Posterior cingulate gyrus (tissue), 11 donors: ENCODE measurements at places on chromosomes 13 and 19.
A peak's percentile ranks its signal among the peaks of the same experiment; 100 is the strongest.

GRCh38 chr13:99969453-99969918 lies 2.1 kb downstream of the ZIC5 start:
- DNase-seq = no peak

- no peak for DNase-seq
These were observed 902 bp upstream of the CCDC106 start for GRCh38 chr19:55646889-55647731.

DNA sequence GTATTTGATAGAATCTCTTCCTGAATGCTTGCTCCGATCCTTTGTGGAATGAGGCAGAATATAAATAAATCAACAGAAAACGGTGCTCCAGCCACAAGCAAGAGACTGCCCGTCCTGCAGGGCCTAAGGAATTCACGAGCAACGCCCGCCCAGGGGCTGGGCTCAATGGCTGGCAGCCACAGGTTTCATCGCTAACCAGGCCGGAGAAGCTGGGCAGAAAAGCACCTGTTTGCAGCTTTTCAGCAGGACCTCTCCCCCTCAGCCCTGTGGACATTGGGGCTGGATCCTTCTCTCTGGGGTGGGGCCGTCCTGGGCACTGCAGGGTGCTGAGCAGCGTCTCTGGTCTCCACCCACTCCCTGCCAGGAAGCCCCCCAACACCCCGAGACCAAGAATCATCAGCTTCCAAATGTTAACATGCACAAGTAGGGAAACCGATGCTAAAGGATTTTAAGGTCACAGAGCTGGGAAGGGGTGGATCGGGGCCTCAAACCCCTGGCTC lies 102.5 kb downstream of the GADD45B start:
- DNase-seq = peak; percentile 63

DNA sequence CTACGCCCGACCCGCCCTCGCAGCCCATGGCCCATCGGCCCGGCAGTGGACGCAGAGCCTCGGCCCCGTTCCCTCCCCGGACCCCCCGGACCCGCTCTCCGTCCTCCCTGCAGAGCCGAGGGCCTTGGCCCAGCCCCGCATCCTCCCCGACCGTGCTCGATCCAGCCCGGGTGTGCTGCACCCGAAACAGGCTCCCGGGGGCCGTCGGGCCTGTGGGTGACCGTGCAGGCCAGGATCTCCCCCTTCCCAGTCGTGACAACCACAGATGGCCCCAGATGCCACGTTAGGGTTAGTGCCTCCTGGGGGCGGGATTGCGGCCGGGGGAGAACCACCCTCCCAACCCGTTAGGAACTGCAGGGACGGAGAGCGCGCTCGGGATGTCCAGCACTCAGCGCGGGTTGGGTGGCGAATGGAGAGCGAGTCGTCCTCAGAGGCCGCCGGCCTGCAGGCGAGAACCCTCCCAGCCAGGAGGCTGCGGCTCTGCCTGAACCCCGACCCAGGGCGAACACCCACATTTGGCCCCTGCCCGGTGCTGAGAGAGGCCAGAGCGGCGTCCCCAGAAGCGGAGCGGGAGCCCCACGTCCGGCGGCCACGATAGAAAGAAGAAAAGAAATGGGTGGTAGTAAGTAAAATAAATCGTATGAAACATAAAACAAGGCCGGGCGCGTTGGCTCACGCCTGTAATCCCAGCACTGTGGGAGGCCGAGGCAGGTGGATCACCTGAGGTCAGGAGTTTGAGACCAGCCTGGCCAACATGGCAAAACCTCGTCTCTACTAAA lies 6.7 kb upstream of the MADCAM1 start:
- no peak for DNase-seq

GRCh38 chr19:54436031-54436523 lies 12.9 kb upstream of the LENG8 start:
- DNase-seq = peak; percentile 87

GRCh38 chr19:737591-738093 lies 13.3 kb upstream of the MISP start:
- DNase-seq = peak; percentile 24

GRCh38 chr13:75978818-75979217 lies 342.7 kb downstream of the LMO7 start:
- no peak for DNase-seq

- DNase-seq = no peak
These were observed 10.8 kb upstream of the HSPH1 start for GRCh38 chr13:31172535-31172934.
